ENCODE measurements at places on chromosomes 3 and 15.

GRCh38 chr15:39598186-39598850, 17.4 kb downstream of the THBS1 start:
- no peak for DNase-seq

- no peak for DNase-seq
Observed at GRCh38 chr15:91146728-91147127, 46.7 kb downstream of the SV2B start.

- DNase-seq, result no peak
Observed at GRCh38 chr3:177994976-177995375, 541.3 kb upstream of the KCNMB2 start.

DNA sequence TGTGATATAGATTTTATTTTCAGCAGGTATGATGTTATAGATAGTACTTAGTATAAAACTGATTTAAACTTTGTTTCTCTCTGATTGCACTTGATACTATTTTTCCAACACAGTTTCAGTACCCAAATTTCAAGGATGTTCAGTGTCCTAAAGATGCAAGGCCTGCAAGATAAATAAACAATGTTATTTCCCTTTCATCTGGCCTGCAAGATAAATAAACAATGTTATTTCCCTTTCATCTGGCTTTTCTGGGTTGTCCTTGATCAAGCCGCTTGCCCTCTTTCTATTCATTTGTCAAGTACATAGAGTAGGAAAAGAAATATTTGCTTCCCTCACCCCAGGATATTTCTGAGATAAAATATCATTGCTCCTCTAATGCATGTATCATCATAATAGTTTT, 571.0 kb downstream of the FGF12 start:
- DNase-seq, result no peak

DNA sequence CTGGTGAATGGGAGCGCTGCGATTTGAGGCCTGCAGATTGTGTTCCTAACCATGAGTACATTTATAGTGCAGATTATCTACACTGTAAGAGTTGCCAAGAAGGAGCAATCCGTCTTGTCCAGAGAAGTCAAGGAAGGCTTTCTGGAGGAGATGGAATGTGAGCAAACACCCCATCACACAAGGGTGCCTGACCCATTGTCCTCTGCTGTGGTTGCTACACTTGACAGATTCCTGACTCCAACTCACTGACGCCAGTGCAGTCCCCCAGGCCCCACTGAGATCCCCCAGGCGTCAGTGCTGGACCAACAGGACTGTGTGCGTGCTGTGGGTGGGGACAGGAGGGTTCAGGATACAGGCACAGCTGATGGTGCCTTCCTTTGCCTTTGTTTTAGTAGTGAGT, 135.9 kb upstream of the TPM1 start:
- DNase-seq, result no peak

DNA sequence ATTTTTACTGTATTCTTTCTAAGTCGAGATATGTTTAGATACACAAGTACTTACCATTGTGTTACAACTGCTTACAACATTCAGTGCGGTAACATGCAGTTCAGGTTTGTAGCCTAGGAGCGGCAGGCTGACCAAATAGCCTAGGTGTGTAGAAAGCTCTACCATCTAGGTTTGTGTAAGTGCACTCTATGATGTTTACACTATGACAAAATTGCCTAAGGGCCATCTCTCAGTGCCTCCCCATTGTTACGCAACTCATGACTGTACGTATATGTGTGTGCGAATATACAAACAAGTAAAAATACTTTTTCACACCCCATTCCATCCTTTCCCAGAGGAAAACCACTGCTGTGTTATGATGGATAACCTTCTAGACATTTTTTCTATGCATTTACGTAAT, 44.3 kb downstream of the PXYLP1 start:
- DNase-seq, result no peak

GRCh38 chr15:60372227-60372626, 25.6 kb downstream of the ANXA2 start:
- no peak for DNase-seq

DNA sequence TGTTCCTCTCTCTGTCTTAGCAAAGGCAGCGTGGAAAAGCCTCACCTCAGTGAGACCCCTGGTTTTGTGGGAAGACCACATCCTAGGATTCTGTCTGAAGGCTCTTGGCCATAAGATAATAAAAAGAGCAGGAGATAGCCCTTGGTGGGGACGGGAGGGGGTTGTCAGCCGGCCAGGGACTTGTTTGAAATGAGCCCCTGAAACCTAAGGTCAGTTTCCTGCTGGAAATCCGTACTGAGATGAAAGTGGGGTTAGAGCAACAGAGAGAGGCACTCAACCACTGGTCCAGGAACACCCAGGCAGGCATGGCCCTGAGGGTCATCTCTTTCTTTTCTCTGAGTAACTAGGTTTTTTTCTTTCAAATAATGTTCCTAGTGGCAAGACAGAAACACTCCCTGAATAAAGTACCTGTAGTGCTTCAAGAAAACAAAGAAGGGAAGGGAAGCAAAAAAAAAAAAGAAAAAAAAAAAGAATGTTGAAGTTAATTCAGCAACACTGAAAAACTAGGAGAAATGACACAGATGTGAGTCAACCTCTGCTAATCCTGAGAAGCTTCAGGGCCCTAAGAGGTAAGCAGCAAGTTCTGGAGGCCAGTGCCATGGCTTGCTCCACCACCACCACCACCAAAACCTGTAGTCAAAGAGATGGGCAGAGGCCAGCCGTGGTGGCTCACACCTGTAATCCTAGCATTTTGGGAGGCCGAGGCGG, 3.2 kb downstream of the ITGB5 start:
- no peak for DNase-seq

GRCh38 chr3:97821287-97821773, 481 bp upstream of the CRYBG3 start:
- no peak for DNase-seq

DNA sequence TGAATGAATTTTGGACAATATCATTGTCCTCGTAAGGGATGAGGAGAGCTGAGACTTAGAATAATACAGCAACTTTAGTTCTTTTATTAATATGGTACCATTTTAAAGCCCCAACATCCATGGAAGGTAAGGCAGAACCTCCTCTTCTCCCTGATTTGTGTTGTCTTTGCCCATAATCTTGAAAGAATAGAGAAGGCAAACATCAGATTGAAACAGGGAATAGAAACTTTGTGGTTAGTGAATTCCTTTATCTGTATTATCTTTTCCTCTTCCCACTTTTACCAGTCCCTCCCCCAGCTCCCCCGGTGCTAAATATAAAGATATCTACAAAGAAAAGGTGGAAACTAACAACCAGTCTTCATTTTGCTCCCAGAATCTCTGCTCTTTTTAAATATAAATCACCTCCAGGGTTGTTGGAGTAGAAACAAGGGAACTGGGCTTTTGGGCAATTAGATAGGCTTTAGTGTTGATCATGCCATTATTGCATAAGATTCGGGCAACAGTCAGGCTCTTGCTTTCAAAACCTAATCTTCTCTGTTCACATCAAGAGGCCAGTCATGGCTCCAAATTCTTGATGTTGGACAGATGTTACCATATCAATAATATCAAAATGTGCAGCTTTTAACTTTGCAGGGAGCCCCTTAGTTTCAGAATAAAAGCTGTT, 32.5 kb downstream of the ITPR1 start:
- DNase-seq, result no peak

DNA sequence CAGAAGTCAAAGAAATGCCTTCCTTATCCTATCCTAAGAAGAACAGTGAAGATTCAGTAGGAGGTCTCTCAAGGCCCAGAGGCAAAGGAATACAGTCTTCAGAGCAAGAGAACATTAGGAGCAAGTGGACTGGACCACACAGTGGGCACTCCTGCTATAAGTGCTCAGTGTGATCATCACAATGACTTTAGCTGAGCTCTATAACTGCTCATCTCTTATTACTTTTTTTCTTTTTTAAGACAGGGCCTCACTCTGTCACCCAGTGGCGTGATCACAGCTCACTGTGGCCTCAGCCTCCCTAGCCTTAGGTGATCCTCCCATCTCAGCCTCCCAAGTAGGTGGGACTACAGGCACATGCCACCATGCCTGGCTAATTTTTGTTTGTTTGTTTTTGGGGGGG, 48.1 kb downstream of the COL8A1 start:
- DNase-seq, result no peak

- no peak for DNase-seq
Observed at GRCh38 chr15:26590676-26591075, 182.2 kb downstream of the GABRB3 start.

GRCh38 chr15:67150023-67150860, 84.8 kb downstream of the SMAD3 start:
- peak; percentile 51 for DNase-seq

GRCh38 chr3:175199961-175200360, 340.8 kb downstream of the NAALADL2 start:
- no peak for DNase-seq

DNA sequence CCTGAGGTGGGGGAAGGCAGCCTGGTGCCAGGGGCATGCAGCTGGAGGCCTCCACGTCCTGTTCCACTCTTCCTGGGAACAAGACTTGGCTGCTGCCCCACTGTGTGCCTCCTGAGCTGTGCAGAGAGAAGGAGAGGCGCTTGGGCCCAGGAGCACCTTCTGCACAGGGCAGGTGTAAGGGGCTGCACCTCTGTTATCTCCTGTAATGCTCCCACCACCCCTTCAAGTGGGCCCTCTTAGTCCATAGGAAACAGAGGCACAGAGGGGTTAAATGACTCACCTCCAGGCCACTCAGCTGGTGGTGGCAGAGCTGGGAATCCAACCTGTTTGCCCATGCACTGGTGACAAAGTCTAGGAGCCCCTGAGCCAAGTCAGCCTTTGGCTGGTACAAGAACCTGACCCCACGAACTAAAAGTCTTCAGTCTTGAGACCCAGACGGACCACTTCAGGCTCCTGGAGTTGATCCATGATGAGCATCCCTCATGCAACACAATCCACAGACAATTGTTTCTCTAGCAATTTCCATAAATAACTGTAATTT, 93.2 kb downstream of the IQSEC1 start:
- no peak for DNase-seq

DNA sequence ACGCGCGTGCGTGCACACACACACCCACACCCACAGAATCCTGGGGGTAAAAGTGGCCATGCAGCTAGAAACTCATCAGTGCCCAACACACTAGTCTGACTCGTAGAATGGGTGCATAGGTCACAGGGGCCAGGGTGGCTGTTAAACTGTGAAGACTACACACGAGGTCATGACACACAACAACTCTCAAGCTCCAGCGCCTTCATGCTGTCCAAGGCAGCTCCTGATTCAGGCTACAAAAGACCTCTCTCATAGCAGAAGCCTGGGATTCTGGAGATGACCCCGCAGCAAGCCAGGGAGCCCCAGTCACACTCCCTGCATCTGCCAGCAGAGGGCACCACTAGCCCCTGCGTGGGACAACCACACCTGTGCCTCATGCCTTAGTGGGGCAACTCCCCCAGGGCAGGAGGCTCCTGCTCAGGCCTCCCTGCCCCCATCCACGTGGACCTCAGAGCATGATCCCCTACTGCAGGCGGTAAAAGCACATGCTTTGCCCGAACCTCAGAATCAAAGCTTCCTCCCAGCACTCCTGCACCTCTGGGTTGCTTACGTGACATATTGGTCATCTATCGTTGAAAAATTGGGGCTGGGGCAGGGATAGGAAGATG, 93.1 kb downstream of the LRIG1 start:
- DNase-seq, result peak; percentile 90

DNA sequence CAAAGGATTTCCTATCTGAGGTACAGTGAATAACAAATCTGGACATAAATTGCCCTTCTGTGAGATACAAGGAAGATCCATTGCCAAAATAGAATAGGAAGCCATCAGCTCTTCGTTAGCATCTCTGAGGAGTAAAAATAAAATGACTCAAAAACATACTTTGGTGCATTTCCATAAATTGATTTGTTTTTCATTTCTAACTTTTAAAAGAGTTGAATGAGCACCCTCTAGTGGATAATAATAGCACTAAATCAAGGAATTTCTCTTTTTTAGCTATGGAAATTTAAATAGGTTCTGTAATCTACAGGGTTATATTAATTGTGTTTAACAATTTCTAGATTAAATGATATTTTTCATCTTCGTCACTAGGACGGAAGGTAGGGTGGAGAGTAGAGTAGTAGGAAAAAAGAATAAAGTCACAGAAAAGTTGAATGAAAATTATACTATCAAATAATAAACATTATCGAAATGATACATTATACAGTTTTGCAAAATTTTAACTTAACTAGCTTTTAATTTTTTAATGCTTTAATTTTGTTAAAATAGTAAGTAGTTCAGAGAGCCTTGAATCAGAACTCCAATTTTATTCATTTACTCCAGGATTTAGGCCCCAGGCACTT, 6.4 kb downstream of the NSUN3 start:
- DNase-seq, result no peak

- no peak for DNase-seq
Observed at GRCh38 chr3:4533489-4534443, 40.6 kb downstream of the ITPR1 start.

DNA sequence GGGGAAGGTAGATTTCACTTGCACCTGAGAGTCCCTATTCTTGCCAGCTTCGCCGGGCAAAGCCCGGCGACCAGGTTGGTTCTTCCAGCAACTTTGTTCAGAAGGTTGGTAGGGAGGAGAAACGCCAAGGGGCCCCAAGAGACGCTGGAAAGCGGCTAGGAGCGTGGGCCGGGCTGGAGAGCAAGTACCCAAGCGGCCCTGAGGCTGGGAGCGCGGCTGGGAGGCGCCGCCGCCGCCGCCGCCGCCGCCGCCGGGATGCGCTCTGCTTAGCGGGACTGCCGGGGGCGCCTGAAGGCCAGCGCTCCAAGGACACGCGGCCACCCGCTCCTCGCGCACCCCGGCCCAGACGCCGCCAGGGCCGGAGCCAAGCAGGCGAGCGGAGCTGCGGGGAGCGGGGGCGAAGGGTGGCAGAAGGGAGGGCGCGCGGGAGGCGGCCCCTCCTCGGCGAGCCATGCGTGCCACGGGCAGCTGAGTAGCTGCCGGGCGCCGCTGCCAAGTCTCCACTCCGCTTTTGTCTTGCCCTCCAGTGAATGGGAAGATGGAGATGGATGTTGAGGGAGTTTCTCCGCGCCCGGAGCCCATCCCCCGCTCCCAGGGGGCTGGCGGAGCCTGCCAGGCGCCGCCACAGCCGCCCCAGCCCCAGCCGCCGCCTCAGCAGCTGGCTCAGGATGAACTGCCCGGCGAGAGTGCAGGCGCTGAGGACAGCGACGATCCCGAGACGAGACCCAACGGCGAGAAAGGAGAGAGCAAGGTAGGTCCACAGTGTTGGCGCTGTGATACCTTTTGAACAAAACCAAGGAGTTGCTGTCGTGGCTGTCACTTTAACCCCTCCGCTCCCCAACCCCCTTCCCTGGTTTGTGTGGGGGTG, 227.4 kb upstream of the AZI2 start:
- DNase-seq, result peak; percentile 15

DNA sequence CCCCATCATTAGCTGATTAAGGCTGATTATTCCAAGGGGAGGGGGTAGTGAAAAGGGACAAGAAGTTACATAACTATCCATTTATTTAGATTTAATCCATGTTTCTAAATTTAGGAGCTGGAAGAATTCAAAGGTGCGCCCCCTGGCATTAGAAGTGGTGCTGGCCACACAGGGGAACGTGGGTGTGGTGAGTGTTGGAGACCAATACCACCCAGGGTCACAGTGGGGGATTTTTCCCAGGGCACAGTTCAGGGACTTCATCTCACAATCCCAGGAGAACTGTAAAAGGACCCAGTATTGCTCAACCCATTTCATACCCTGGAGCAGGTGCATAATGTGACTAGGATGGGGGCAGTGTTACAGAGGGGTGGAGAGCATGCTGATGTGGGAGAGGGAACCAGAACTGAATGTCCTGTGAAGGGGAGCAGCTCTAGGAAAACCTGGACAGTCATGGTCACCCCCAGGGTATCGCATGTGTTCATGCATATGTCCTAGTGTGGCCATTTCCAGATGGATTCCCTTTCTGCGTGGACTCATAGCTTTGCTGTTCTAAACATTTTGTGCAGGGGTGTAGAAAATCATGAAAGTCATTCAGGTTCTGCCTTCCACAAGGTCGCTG, 110.3 kb downstream of the LSM3 start:
- no peak for DNase-seq

- DNase-seq, result no peak
Observed at GRCh38 chr15:49134683-49135341, 20.6 kb downstream of the COPS2 start.
